ENCODE measurements at places on chromosomes 5 and 9. TPM values are rescaled to one million over a fixed set of nuclear protein-coding genes. Genes with fewer than 3 reads are reported as not detected.

The ZNF462 gene
- total RNA-seq = 0.92 TPM

The SKIC3 gene
- 72.1 TPM for total RNA-seq

The CNTNAP3B gene
- total RNA-seq = 8.1 TPM

The PDE6A gene
- total RNA-seq = 0.27 TPM

The TRIP13 gene
- 13.3 TPM for total RNA-seq

The ARL10 gene
- total RNA-seq = 15.8 TPM

The SHISAL2B gene
- 0.68 TPM for total RNA-seq

The ZNF366 gene
- total RNA-seq = not detected

The FGF1 gene
- 0.29 TPM for total RNA-seq

The CCDC171 gene
- 15.1 TPM for total RNA-seq

The TMOD1 gene
- 76.0 TPM for total RNA-seq

The UGT3A2 gene
- 0.11 TPM for total RNA-seq

The FBXO10 gene
- 11.0 TPM for total RNA-seq

The PTGS1 gene
- total RNA-seq = 0.14 TPM

Data from motor neuron (in vitro differentiated cells).